MCF 10A (cell line): ENCODE measurements at places on chromosomes 1 and 21. TPM values are rescaled to one million over a fixed set of nuclear protein-coding genes. Genes with fewer than 3 reads are reported as not detected.

MAGI3 gene
- total RNA-seq = 12.8 and 14.3 TPM in 2 replicates

DNA sequence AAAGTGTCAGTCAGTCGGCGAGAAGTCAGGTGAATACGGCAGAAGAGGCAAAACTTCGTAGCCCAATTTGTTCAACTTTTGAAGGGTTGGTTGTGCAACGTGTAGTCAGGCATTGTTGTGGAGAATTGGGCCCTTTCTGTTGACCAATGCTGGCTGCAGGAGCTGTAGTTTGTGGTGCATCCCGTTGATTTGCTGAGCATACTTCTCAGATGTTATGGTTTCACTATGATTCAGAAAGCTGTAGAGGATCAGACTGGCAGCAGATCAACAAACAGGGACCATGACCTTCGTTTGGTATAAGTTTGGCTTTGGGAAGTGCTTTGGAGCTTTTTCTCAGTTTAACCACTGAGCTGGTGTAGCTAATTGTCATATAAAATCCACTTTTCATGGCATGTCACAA, 190.2 kb upstream of the ADAMTS5 start:
- no peaks in the 10 kb centered on the region for H3K4me1 ChIP-seq
- no peak overlapping the region for H3K27ac ChIP-seq
- no peak overlapping the region for H3K4me3 ChIP-seq
- no peak for DNase-seq

KCNJ6 gene
- 0.20 and 0.28 TPM in 2 replicates for total RNA-seq

HEYL gene
- total RNA-seq = not detected in 2 replicates

DNA sequence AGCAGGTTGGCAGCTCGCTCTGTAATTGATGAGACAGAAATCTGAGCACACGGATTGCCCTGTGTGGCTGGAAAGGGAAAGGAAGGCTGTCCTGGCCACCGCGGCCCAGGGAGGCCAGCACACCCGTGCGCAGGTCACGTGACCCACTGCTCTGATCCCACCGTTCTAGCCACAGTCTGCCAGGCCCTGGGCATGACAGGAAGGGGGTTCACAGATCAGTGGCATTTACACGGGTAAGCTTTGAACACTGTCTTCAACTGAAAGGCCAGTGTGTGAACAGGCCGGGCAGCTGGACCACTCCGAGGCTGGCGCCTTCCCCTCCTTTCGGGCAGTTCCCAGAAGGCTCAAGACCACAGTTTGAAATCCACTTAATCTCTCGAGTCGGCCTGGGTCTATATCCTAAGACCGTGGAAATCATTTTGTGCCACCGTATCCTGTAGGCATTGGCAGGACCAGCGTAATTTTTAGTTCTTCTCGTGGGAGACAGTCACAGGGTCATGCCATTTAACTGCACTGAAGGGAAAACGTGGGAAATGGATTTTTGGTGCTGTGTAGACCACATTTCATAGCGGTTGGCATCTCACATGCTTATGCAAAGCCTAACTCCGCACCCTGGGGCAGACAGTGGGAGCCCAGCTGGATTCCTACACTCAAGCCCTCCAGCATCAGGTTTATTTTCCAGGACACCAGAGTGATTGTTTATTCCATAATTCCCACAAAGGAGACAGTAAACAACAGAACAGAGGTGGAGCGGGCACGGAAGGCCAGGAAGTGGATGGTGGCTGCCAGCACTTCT, 3.1 kb upstream of the ADARB1 start:
- H3K27ac ChIP-seq = no peak overlapping the region
- H3K4me3 ChIP-seq = no peak overlapping the region
- peaks cover 9% of the 10 kb centered on the region for H3K27me3 ChIP-seq

DNA sequence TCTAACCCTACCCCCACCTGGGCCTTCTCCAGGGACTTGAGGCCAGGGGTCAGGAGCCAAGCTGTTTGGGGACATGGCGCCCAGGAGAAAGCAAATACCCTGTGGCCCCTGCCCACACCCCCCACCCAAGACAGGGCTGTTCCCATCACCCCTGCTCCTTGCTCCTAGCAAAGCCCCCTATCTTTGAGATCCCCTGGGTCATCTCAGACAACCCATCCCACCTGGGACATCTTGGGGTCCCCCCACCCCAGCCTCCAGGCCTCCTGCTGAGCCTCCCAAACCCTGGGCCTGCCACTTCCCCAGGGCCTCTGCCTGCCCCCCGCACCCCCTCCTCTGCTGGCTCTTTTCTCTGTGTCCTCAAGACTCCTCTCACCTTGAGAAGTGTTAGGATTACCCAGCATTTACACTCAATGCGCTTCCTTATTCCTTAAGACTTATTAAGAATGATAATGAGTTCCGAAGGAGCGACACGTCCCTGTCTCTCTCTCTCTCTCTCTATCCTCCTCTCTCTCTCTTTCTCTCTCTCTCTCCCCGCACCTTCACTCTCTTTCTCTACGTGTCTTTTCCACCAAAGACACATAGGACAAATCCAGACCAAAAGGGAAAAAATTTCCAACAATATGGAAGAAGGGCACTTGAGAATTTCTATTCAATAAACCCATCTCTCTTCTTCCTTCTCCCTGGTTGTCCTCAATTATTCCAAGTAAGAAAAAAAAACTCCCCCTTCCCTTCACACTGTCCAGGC, 7.2 kb downstream of the CASZ1 start:
- no peak overlapping the region for H3K27ac ChIP-seq
- no peak for DNase-seq
- peaks cover 5% of the 10 kb centered on the region for H3K36me3 ChIP-seq
- H3K27me3 ChIP-seq = no peaks in the 10 kb centered on the region
- no peak overlapping the region for H3K4me3 ChIP-seq

DNA sequence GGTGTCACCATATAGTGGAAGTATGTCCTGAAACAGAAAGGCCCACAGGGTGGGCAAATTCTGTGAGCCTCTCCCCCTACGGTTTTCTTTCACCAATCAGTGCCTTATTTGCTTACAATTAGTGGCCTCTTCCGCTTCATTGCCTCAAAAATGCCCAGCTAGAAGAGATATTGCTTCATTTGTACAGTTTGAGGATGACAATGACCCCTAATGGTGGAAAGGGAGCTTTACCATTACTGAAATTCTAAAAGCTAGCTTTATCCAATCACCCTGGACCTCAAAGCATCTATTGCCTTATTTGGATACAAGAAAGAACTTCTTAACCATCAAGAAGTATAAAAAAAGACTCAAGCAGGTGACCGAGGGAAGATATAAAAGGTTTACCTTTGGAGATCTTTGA, 49.6 kb downstream of the LRRC71 start:
- H3K4me3 ChIP-seq = no peak overlapping the region
- no peaks in the 10 kb centered on the region for H3K4me1 ChIP-seq
- H3K27ac ChIP-seq = no peak overlapping the region
- DNase-seq = no peak

DNA sequence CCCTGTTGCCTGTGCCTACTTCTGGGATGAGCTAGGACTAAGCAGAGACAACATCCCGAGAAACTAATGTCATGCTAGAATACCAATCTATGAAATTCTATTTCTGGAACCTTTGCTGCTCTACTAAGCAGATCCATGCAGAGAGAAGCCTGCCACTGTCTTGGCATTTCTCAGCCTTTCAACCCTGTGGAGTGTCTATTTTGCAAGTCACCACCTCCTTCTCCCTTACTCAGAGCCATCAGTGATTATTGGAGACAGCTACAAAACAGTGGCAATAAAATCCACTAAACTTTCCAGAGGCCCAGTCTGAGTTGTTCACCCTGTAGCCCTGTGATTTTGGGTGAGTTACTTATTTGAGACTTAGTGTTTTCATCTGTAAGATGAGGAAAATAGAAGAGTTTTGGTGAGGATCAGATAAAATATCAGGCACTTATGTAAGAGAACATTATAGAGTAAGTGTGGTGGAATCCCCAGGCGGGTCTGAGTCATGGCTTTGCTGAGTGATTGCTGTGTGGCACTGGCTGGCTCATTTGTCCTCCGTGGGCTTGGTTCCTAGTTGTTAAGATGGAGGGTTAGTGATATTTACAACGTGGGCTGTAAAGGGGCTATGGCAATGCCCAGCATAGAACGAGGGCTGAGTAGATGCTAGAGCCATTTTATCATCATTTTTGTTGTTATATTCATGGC, 61.1 kb downstream of the FMN2 start:
- no peaks in the 10 kb centered on the region for H3K4me1 ChIP-seq
- H3K36me3 ChIP-seq = no peaks in the 10 kb centered on the region
- no peak overlapping the region for H3K27ac ChIP-seq
- H3K27me3 ChIP-seq = peaks cover 10% of the 10 kb centered on the region
- DNase-seq = peak; percentile 22
- H3K4me3 ChIP-seq = no peak overlapping the region

OR6K3 gene
- total RNA-seq = not detected in 2 replicates

- H3K4me1 ChIP-seq = no peaks in the 10 kb centered on the region
- H3K27ac ChIP-seq = no peak overlapping the region
- H3K4me3 ChIP-seq = no peak overlapping the region
- peaks cover 5% of the 10 kb centered on the region for H3K36me3 ChIP-seq
- DNase-seq = no peak
These were observed 53.1 kb upstream of the ADAR start for GRCh38 chr1:154661110-154661509.
